ENCODE measurements at places on chromosomes 13 and 19.

- DNase-seq = no peak
These were observed 209.6 kb downstream of the KLF12 start for GRCh38 chr13:73924607-73925006.

- DNase-seq = no peak
These were observed 4.4 kb upstream of the CHAMP1 start for GRCh38 chr13:114309806-114310410.

DNA sequence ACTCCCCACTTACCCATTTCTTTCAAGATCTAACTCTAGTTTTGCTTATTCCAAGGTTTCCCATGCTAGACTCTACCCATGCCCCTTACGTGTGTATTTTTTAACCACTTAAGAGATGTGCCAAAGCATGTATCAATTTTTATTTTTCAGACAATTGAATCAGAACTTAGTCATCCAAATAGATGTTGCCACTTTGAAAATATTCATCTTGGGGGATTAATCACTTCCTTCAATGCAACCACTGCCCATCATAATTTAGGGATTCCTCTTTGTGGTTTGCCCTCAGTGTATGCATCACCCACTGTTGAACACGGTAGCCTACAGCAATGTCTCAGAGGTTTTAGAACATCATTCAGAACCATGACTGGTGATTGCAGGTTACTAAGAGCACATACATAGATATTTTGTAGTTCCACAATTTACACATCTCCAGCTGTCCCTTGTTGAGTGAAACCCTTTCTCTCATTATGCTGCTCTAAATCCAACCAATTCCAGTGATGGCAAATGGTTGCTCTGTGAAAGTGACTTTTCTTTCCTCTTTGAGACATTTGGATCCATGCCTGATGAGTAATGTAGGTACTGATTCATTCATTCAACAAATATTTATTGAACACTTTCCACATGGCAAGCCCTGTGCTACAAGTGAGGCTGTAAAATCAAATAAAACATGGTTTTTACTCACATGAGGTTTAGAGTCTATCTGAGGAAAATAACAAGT, 60.6 kb upstream of the SERP2 start:
- no peak for DNase-seq

- no peak for DNase-seq
These were observed 52.0 kb downstream of the COL4A1 start for GRCh38 chr13:110254751-110255553.

DNA sequence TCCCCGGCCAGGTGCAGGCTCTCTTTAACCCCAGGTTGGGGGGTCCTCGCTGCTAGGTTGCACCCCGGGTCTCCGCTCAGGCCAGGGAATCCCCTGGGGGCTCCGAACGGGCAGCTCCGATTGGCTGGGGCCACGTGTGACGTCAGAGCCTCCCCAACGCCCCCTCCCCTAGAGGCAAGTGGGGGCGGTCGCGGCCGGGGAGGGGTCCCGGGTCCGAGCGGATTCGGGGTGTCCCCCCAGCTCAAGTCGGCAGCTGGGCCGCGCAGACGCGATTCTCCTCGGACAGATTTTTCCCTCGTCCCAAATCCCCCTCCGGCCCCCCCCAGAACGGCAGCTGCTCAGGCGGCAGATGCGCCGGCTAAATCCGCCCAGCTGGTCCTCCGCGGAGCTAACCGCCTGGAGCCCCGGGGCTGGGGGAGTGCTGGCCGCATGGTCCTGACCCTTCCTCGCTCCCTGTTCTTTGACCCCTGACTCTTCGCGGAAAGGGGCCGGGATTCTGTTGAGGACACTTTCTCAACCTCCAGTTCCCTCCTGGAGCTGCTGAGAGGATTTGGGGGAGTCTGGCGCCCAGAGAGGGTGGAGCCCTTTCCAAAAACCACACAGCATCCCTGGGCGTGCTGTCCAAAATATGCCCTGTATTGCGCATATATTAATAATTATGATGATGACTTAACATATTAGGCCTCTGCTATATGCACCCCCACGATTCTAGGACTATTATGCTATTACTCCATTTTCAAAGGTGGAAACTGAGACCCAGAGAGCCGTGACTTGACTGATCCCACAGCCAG, 25.4 kb upstream of the SEMA6B start:
- no peak for DNase-seq

- DNase-seq = no peak
These were observed 633 bp downstream of the SPHK2 start for GRCh38 chr19:48619692-48620585.

DNA sequence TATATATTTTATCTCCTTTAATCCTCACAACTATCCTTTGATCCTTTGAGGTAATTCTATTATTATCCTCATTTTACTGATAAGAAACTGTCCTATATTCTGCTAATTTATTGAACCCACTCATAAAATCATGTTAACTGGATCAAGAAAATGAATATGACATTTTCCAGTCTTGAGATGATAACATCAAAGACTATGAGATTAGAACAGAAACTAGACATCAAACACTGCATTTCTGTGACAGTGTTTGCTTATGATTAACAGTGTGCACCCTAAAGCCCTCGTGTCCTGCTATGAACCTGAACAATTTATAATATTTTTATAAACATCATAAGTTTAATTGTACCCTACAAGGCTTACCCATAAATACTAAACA, 96.3 kb downstream of the TBC1D4 start:
- DNase-seq = no peak

DNA sequence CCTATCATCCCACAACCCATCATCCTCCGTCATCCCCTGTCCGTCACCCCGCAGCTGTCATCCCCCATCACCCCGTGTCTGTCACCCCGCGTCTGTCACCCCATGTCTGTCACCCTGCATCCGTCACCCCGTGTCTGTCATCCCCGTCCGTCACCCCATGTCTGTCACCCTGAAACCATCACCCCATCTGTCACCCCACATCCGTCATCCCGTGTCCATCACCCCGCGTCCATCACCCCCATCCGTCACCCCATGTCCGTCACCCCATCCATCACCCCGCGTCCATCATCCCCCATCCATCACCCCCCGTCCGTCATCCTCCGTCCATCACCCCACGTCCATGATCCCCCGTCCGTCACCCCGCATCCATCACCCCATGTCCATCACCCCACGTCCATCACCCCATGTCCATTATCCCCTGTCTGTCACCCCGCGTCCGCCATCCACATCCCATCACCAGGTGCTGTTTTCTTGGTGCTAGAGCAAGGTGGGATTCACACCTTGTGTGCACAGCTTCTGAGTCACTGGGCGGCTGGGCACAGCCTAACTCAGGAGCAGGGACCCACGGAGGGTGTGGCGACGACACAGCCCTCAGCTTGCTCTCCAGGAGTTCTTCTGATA, 24.2 kb downstream of the RASA3 start:
- DNase-seq = no peak

GRCh38 chr13:104086759-104087158, 1020.5 kb upstream of the SLC10A2 start:
- DNase-seq = no peak

GRCh38 chr13:100674572-100674871, at the start of gene TMTC4:
TSS of gene TMTC4 (minus strand) at chr13:100674795. CDS start at chr13:100670362, 4,433 bp downstream.
- no peak for DNase-seq

DNA sequence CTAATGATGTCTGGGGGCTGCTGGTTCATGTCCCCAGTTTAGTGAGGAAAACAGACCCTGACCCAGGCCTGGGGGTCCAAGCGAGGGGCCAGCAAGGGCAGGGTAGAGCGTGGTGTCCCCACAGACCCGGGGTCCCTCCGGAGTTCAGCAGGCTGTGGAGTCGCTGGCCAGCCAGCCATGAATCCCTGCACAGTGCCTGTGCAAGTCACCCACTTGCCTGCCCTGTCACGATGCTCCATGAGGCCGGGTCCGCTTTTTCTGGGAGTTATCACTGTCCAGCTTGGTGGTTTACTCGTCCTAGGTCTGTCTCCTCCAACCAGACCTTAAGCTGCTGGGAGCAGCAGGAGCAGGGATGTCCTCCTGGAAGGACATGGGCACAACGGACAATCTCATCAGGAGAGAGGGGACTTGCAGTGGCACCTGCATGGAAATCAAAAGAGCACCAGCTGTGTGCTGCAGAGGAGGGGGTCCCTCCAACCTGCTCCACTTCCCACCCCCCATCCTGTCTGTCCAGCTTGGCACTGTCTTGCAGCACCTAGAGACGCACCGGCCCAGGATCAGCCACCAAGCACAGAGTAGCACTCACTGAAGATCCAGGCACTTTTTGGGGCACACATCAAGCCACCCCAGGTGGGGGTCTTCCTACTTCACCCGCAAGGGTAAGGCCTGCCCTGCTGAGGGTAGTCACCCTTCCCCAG, 121.8 kb downstream of the URI1 start:
- DNase-seq = no peak

DNA sequence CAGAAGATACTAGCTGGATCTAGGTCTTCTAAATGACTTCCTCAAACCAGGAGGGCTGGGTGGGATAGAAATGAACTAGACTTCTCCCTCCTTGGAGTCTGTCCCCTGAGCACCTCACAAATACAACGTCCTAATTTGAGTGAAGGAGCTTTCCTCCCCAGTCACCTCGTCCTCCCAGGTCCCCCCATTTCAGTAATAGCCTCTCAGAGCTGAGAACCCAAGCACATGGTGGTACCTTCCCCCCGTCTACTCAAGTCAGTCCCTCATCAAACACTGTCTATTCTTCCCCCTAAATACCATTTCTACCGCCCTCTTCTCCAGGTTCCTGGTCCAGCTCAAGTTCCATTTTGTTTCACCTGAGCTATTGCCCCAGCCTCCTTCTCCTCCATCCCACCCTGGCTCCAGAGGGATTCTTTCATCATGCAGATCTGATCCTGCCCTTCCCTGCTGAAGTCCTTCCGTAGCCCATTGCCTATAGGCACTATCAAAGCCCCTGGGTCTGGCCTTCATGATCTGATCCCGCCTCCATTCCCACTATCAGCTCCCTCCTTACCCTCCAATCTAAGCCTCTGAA, 5.3 kb upstream of the PRKCG start:
- no peak for DNase-seq

DNA sequence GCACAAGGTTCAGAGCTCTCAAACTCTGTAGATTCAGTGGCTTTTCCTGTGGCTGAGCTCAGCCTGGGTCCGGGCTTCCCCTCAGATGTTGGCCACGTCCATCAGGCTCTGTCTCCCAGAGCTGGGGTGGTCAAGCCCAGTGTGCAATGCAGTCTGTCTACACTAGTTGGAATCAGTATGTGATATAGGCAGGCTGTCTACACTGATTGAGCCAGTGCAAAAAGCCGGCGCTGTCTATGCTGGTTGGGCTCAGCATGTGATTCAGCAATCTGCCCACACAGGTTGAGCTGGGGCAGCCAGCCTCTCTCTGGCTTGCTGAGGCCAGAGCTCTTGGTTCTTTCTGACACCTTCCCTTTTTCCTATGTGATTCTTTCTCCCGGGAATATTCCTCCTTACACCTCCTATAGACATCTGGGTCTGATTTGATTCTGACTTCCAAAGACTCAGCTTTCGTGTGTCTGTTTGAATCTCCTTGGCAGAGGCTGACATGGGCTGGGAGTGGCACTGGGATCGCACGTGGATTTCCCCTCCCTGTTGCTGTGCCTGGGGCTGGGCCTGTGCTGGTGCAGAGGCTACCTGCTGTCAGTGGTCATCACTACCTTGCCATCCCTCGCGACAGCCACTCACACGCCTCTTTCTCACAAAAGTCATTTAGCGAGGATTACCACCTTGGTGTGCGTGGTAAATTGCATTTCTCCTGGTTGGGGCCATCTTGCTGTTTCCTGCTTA, 9.3 kb downstream of the CHST8 start:
- no peak for DNase-seq

- DNase-seq = peak; percentile 15
These were observed 23.4 kb downstream of the IPO5 start for GRCh38 chr13:97976610-97977521.
